Metanephros (tissue), 2 donors: ENCODE measurements at places on chromosomes 2 and 18. TPM values are rescaled to one million over a fixed set of nuclear protein-coding genes. Genes with fewer than 3 reads are reported as not detected.

The EGR4 gene
- not detected for total RNA-seq

The TEKT4 gene
- total RNA-seq: 0.29 TPM

The CHRNG gene
- 9.5 TPM for total RNA-seq

The COQ10B gene
- total RNA-seq: 16.2 TPM

The UCN gene
- 2.5 TPM for total RNA-seq

The POTEJ gene
- total RNA-seq: 0.12 TPM

The HTR2B gene
- 16.9 TPM for total RNA-seq

The SERPINB7 gene
- total RNA-seq: 0.29 TPM

The CPLX4 gene
- total RNA-seq: not detected

The C2orf81 gene
- total RNA-seq: 3.7 TPM

The IL36B gene
- not detected for total RNA-seq

The HNMT gene
- total RNA-seq: 62.0 TPM

The GAREM1 gene
- 27.9 TPM for total RNA-seq

The AQP4 gene
- 0.93 TPM for total RNA-seq

The SOWAHC gene
- total RNA-seq: 18.5 TPM

The EMILIN1 gene
- total RNA-seq: 164 TPM

The WDR7 gene
- 38.9 TPM for total RNA-seq

The LAMA3 gene
- 2.3 TPM for total RNA-seq

The COL3A1 gene
- 1,756 TPM for total RNA-seq

The IER3IP1 gene
- total RNA-seq: 25.9 TPM

The PAPOLG gene
- total RNA-seq: 16.2 TPM

The ONECUT2 gene
- total RNA-seq: 0.06 TPM

The IGFBP2 gene
- 281 TPM for total RNA-seq

The AKAIN1 gene
- total RNA-seq: not detected

The CD8B2 gene
- 0.06 TPM for total RNA-seq

The INHBB gene
- 0.82 TPM for total RNA-seq

The ACTR1B gene
- 52.1 TPM for total RNA-seq

The TUBA3E gene
- total RNA-seq: not detected

The ETAA1 gene
- 16.1 TPM for total RNA-seq

The HRH4 gene
- 0.23 TPM for total RNA-seq

The OSR1 gene
- 7.8 TPM for total RNA-seq

The CAPN13 gene
- 2.0 TPM for total RNA-seq

The RNF149 gene
- total RNA-seq: 78.4 TPM

The LIMS4 gene
- 4.4 TPM for total RNA-seq

The GREB1L gene
- 9.3 TPM for total RNA-seq

The ZSWIM2 gene
- not detected for total RNA-seq

The CHRND gene
- 5.5 TPM for total RNA-seq

The FAHD2B gene
- total RNA-seq: 12.6 TPM

The SLC4A5 gene
- total RNA-seq: 8.4 TPM

The TGFA gene
- 13.8 TPM for total RNA-seq

The SPDYA gene
- total RNA-seq: 2.3 TPM

The KIAA2012 gene
- 0.18 TPM for total RNA-seq

The PDE1A gene
- 23.6 TPM for total RNA-seq

The UBR3 gene
- total RNA-seq: 70.8 TPM

The C1QL2 gene
- total RNA-seq: not detected

The SPR gene
- total RNA-seq: 9.1 TPM

The TXNDC2 gene
- not detected for total RNA-seq

The DRC1 gene
- 0.76 TPM for total RNA-seq

The NCKAP1 gene
- 114 TPM for total RNA-seq

The CCDC141 gene
- total RNA-seq: 8.2 TPM

The LGALSL gene
- 19.2 TPM for total RNA-seq

The PDE11A gene
- 3.9 TPM for total RNA-seq
